ENCODE measurements at places on chromosomes 2 and 18.

- no peak for DNase-seq
Measured at GRCh38 chr2:109318949-109319342, 189.9 kb downstream of the SH3RF3 start.

DNA sequence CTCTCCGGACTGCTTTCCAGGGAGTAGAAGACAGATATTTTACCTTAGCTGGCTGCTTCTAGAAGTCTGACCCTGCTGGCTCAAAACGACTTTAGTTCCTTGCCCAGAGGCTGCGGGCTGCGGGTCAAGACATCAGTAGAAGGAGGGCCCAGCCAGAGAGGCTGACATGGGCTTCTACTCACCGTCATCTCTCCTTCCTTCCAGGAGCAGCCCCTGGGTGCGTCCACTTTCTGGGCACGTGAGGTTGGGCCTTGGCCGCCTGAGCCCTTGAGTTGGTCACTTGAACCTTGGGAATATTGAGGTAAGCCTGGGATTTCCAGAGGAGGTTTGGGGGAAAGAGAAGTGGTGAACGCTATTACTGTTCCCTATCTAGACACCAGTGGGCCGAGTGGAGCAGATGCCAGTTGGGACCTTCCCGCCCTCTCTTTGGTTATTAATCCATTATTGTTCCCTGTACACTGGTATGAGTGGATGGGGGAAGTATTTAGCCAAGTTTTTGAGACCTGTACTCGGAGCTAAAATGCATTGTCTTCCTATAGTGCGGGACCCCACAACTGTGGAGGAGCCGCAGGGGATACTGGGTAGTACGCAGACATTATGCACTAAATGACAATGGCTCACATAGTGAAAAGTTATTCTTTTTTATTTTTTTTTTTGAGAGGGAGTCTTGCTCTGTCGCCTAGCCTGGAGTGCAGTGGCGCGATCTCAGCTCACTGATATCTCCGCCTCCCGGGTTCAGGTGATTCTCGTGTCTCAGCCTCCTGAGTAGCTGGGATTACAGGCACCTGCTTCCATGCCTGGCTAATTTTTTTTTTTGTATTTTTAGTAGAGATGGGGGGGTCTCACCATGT is 26.3 kb upstream of the CASP8 start:
- peak; percentile 5 for DNase-seq

GRCh38 chr2:163774862-163775261 is 39.1 kb upstream of the FIGN start:
- DNase-seq = no peak

DNA sequence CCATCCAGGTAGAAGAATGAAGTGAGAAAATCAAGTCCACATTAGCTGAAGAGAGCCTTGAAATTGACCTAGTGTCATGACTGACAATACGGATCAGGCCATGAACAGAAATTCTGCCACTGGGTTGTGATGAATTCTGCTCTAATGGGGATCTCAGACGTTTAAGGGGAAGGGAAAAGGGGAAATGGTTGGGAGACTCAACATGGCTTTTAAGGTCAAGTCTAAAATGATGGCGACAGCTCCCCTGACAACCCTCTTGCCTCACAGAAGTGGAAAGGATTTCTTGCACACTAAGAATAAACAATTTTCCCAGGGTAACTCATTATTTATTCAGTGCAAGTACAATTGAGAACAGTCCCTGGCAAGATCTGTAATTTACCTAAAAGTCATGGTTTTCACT is 302.5 kb upstream of the ACVR2A start:
- no peak for DNase-seq

DNA sequence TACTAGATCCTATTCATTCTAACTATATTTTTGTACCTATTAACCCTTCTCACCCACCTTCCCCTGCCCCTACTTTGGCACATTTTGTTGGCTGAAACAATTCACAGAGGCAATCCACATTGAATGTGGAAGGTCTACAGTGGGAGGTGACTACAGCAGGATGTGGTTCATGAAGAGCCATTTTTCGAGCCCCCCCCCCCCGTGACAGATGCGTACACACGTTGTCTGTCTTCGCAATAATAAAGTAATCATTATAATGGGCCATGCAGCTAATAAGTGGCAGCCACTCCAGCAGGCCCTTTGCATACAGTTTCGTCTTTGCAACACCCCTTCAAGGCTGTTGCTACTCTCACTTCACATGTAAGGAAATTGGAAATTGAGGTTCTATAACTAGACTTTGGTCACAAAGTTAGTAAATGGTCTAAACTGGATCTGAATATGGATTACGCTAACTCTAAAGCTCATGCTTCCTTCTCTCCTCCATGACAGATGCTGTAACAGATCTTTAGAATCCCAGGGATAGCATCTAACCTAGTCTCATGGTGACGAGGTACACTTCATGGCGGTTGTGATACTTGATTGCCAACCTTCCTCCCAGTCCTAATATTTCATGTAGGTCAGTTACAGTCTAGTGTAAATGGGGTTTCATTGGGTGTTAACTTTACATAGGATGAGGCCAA is 176.8 kb downstream of the MYCN start:
- no peak for DNase-seq

DNA sequence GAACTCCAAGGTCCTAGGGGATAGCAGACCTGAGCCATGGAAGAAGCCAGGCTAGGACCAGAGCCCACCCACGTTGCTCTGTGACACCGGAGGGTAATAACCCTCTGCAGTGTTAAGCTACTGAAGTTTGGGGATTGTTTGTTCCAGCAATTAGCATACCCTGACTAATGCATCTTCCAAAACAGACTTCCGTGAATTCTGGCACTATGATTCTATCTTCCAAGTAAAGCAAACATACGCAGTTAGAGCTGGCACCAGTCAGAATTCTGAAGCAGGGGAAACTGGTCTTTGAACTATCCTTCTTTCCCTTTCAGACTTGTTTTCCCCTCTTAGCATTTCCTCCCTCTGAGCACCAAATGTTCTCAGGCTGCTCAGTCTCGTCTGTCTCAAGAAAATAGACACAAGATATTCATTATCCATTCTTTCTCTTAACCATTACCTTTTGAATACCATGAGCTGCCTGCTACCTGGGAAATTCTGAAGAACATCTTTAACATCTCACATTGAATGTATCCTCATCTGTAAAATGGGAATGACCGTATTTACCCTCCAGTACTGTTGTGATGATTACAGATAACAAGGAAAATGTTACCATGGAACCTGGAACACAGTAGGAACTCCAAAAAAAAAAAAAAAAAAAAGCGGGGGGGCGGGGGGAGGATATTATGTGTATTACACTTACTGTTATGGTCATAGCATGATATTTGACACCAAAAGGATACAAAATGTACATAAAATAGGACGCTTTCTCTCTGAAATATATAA is 108.2 kb downstream of the TCF4 start:
- no peak for DNase-seq

DNA sequence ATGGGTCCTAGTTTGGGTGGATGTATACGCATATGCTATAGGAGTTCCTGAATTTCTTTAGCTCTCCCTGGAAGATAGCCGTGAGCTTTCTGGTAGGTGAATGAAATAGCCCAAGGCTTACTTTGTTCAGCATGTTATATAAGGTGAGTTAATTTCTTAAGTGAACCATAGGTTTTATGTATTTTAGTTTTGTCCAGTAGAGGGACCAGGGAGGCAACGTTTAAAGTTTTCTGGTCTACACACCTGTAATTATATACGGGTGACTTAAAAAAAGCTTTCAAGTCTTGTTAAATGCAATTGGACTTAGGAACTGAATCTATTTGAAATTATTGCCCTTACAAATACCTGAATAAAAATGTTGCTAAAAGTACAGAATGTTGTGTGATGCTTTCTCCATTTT is 402.5 kb upstream of the DDX18 start:
- DNase-seq = no peak

DNA sequence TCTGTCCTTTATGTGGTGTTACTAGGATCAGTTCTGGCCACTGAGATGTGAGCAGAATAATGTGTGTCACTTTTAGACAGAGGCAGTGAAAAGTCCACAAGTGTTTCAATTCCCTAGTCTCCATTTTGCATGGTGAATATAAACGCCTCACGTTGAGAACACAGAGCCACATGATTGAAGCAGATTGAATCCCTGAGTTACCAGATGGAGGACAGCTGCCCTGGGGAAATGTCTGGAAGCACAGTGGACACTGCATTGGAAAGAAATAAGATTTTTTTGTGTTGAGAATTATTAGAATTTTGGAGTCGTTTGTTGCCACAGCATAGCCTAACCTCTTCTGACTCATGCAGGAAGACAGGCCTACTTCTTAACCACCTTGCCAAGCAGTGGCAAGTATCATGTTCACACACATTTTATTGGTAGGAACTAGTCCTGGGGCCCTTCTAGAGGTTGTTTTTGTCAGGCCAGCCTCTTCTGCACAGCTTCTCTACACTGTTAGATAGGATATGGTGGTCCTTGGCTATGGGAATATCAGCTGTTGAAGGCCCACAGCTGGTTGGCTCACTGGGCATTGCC is 188.6 kb downstream of the TMEM182 start:
- no peak for DNase-seq

DNA sequence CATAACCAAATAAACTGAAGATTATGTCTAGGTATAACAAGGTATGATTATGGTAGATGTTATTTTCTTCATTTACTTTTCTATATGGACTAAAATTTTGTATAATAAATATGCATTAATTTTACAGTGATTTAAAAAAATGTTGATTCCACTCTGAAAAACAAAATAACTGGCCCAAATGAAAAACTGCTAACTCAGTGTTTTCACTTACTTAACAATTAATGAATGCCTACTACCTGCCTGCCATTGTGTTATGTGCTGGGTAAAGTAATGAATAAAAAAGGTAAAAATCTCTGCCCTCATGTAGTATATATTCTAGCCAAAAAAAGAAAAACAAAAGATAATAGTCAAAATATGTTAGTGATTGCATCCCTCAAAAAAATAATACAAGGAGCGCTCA is 29.6 kb upstream of the C2orf15 start:
- no peak for DNase-seq
